ENCODE measurements at places on chromosomes 4 and X.
A peak's percentile ranks its signal among the peaks of the same experiment; 100 is the strongest.

DNA sequence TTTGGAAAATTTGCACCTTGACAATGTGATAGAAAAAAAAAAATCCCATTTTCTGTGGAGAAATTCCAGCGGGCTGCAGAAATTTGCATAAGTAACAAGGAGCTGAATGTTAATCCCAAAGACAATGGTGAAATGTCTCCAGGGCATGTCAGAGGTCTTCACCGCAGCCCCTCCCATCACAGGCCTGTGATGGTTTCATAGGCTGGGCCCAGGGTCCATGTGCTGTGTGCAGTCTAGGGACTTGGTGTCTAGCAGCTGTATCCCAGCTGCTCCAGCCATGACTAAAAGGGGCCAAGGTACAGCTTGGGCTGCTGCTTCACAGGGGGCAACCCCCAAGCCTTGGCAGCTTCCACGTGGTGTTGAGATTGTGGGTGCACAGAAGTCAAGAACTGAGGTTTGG lies 85.2 kb downstream of the ADGRA3 start:
- no peak for DNase-seq

DNA sequence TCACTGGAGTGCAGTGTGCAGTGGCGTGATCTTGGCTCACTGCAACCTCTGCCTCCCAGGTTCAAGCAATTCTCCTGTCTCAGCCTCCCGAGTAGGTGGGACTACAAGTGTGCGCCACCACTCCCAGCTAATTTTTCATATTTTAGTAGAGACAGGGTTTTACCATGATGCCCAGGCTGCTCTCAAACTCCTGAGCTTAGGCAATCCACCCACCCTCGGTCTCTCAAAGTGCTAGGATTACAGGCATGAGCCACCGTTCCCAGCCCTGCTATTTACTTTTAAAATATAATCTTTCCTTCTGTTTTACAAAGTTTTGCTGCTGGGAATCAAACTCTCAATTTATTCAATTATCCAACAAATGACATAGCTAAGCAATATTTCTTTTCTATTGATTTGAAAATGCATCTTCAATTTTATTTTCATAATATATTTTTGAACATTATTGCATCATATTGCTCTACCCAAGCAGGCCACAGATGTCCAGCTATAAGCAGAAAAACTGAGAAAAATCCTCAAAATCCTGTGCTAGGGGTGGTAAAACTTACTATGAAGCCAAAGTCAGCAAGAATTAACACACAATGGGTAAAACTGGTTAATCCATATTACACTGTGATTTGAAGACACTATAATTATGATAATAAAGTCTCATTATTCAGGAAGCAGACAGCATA lies 5.2 kb downstream of the TIFA start:
- no peak for DNase-seq

- DNase-seq = no peak
These were observed 71.8 kb downstream of the NBDY start for GRCh38 chrX:56800801-56801200.

DNA sequence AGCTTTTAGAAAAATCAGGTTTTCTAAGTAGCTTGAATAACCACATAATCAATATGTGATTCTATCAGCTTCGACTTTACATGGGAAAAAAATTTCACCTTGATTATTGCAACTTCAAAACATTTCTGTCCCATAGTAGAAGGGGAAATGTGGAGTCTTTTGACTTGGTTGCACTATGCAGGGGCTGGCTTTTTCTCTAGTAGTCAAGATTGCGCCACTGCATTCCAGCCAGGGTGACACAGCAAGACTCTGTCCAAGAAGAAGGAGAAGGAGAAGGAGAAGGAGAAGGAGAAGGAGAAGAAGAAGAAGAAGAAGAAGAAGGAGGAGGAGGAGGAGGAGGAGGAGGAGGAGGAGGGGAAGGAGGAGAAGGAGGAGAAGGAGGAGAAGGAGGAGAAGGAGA lies 84.9 kb downstream of the MAML3 start:
- no peak for DNase-seq

- no peak for DNase-seq
These were observed 437.7 kb upstream of the HS3ST1 start for GRCh38 chr4:11866391-11866790.

DNA sequence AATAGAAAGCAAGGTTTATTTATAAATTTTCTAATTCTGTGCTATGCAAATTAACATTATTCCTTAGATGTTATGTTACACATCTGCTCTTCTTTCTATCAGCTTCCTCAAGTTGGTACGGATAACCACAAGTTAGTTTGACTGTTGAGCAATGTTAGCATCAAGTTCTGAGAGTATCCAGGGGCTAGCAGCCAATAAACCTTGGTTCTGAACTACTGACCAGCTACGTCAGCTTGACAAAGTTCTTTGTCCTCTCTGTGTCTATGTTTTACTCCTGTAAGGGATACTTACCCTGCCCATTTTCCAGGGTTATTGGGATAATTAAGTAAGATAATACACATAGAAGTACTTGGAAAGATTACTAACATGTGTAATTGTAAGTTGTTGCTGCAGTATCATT lies 8.1 kb upstream of the TEX13A start:
- DNase-seq = no peak

- no peak for DNase-seq
These were observed 25.0 kb upstream of the CWH43 start for GRCh38 chr4:48960988-48961635.

- DNase-seq = no peak
These were observed 28.9 kb downstream of the NSD2 start for GRCh38 chr4:1900087-1900433.

DNA sequence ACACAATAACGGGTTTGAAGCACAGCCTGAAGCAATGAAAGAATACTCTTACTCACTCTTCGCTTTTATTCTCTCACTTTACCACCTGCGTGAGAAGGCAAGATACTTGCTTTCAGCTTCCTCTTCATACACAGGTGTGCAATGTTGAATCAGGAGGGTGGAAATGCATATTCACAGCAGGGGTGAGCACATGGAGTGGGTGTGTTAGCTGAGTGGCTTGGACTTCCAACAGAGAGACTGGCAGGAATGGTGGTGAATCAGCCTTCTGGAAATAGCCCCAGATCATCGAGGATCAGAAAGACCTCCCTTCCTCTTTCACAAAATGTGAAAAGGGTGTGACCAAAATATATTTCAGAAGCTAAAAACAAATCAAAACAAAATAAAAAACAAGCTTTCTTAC lies 521.2 kb downstream of the STIM2 start:
- no peak for DNase-seq

DNA sequence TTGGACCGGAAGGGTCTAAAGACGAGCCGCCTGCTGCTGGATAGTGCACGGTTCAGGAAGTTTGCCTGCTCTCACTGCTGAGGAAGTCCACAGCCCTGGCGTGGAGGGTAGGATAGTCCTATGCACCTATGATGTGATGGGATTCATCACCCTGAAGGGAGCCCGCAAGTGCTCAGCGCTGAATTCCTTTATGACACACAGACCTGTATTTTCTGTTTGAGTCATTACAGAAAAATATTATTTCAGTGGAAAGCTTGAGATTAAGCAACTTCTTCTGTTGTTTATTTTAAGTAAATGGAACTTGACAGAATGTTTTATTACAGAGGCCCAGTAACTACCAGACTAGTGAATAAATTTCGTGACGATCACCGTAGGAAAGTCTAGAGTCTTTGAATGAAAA lies 123.2 kb downstream of the TRIML1 start:
- no peak for DNase-seq

- DNase-seq = no peak
These were observed 571.0 kb upstream of the KLHL4 start for GRCh38 chrX:86946569-86946968.

GRCh38 chr4:79982601-79983322 lies 90.3 kb downstream of the ANTXR2 start:
- DNase-seq = no peak

- no peak for DNase-seq
These were observed 282.1 kb downstream of the BCOR start for GRCh38 chrX:39815631-39816030.

DNA sequence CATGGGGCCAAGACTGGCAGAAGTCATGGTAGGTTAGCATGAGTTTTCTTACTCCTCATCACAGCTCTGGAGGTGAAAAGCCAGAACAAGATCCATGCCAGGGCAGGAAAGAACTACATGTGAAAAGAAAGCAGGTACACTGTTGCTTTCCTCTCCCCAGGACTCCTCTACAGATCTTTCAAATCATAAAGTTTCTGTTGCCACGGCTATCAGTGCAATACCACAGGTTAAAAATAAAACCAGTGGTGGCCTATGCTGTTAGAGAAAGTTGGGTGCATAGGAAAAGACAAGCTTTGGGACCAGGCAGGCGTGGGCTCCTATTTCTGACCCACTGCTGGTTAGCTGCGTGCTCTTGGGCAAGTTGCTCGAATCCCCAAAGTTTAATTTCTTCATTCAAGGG lies 81.4 kb downstream of the SH3RF1 start:
- no peak for DNase-seq

DNA sequence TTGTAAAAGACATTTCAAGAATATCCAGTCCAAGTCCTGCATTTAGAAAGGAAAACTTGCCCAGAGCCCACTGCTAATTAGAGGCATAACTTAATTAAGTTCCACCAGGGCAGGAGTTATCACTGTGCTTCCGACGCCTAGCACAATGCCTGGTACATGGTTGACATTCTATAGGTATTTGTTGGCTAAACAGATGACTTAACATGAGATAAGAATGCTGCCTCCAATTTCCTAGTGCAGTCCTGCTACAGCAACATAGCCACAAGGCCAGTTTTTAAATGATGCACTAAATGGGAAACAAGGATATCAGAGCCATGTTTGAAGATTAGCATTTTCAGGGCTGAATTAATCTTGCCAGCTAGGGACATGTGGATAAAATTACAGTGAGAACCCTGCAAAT lies 164.1 kb downstream of the RASL11B start:
- DNase-seq = no peak

DNA sequence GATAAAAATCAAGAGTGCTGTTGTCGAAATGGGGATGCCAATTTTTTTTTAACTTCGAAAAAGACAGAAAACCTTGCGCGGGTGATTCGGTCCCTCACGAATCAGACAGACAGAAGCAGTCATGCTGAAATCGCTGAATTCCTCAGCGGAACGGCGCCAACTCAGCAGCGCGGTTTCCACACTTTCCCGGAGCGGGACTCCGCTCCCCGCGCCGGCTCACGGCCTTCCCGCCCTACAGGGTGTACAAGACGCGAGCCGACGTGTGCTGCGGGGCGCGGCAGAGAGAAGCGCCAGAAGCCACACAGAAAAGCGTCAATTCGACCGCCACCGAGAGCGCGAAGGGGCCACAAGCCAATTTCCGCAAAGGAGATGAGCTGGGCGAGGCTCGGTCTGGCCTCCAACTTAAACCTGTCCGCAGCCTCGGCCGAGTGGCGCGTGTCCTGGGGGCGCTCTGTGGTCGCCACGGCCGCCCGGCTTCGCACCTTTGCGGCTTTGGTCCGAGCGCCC lies 1.3 kb downstream of the NEXMIF start:
- peak; percentile 69 for DNase-seq

DNA sequence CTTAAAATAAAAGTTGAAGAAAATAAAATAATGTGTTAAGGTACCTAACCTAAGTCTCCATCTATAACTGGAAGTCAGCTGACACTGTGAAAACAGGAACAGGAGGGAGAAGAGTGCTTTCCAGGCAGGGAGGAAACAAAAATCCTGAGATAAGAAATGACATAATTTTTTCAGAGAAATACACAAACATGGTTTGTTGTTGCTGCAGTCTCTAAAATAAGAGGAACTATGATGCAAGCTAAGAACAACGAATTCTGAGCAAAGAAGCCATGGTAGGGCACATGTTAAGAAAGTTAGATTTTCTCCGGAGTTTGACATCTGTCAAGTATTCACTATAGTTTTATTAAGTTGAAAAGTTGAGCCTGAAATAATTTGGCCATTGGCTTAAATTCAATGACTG lies 26.9 kb downstream of the PAPSS1 start:
- DNase-seq = no peak

DNA sequence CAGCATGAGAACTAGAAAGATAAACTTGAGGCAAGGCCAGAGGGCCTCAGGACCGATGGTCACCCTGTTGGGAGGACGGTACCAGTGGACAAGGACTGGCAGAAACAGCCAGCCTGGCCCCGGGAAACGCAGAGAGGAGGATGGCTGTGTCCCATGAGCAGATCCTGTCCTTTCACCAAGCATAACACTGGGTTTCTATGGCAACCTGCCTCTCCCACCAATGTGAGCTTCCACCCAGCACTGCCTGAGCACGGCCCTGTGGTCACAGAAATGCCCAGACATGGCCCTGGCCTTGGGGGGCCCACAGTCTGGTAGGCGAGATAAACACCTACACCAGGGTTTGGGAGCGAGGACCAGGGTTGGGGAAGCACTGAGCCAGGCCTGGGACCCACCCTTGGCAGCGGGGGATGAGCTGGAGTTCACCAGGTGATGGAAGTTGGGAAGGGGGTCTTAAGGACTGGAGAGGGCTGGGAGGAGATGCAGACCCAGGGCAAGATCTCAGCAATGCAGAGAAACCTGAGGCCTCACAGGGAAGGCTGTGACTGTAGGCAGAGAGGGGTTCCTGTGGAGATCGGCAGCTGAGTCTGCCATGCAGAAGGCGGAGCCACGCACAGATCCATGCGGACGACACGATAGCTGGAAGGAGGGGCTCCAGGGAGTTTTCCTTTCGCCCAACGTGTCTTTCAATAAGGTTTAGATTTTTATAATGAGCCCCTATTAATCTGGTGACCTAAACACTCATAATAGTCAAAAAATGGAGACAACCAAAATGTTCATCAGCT lies 32.7 kb upstream of the CRMP1 start:
- DNase-seq = no peak

DNA sequence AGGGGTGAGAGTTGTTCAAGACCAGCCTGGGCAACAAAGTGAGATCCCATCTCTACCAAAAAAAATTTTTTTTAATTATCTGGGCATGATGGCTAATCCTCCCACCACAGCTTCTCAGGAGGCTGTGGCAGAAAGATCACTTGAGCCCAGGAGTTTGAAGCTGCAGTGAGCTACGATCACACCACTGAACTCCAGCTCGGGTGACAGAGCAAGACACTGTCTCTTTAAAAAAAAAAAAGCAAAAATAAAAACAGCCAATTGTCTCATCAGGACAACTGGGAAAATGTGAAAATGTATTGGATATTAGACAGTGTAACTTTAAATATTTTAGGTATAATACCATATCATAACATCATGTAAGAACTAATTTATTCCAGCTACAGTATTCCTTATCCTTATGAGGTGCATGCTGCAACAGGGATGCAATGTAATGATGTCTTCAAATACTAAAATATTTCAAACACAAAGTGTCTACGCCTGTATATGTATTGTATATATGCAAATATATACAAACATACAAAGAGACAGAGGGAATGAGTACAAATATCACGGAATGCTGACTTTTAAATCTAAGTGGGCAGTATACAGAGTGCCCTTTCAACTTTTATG lies 17.2 kb downstream of the FAM13A start:
- DNase-seq = no peak

- DNase-seq = no peak
These were observed 35.4 kb upstream of the PGRMC2 start for GRCh38 chr4:128322986-128323385.

- no peak for DNase-seq
These were observed 170.0 kb upstream of the NPY2R start for GRCh38 chr4:155038459-155038858.

DNA sequence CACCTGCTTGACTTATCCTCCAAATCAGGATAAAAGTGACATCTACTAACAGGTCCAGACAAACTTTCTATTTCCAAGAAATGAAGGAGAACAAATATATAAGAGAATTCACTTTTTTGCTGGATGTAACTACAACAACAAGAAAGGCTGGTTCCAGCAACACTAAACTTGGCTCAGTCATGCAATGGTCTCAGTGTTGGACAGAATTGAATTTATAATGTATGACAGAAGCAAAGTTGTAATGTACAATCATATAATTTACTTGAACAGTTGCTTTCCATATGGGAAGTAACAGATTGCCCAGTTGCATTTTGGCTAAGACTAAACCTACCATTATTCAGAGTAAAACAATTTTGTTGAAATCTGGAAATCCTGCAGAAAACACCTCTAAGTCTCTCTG lies 183.3 kb upstream of the INTU start:
- no peak for DNase-seq
